Fibroblast of skin of back (primary cell): ENCODE measurements at places on chromosomes 13 and 19.

GRCh38 chr13:67299072-67299635 lies 69.0 kb upstream of the PCDH9 start:
- peak; percentile 88 for DNase-seq

- DNase-seq, result peak; percentile 64
Measured at GRCh38 chr19:1122972-1123363, 19.2 kb downstream of the GPX4 start.

DNA sequence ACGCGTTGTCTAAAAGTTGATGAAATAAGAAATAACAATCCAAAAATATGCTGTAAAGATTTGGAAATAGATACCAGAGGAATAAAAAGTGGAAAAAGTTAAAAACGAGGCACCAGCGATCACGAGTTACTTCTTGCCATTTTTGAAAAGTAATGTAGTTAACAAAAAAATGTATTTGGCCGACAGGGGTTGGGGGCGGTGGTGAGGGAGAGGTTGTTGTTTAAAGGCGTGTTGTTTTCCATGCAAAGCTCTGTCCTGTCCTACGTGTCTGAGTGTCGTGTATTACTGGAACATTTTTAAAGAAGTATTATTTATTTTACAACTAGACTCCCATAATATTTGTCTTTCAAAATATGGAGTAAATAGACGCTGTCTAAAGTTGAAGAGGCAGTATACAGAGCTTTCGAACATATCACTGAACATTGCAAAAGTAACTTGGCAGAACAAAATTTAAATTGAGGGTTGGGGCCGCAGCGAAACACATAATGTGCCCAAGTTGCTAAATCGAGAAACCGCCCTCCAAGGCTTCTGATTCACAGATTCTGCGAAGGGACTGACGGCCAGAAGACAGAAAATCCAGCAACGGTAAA lies 823 bp downstream of the FBXO17 start:
- peak; percentile 9 for DNase-seq

DNA sequence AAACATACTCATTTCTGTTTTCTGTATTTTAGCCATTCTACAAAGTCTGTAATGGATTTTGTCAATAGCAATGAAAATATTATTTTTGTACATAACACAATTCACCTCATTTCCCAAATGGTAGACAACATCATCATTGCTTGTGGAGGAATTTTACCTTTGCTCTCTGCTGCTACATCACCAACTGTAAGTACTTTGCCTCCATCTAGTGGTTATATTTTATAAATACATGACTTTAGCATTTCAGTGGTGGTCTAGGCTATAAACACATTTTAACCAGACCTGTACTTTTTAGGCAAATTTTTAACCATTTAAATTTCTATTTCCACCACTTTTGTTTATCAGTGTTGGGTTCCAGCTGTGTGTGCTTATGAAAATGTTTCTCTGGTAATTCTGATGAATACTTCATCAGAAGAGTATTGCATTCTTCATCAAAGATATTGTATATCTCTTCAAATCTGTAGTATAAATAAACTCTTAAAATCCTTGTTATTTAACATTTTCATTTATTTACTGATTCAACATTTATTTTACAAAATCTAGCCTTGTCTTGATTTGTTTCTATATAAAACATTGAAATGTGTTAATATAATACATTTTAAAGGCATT lies 222.4 kb downstream of the NBEA start:
- peak; percentile 30 for DNase-seq

DNA sequence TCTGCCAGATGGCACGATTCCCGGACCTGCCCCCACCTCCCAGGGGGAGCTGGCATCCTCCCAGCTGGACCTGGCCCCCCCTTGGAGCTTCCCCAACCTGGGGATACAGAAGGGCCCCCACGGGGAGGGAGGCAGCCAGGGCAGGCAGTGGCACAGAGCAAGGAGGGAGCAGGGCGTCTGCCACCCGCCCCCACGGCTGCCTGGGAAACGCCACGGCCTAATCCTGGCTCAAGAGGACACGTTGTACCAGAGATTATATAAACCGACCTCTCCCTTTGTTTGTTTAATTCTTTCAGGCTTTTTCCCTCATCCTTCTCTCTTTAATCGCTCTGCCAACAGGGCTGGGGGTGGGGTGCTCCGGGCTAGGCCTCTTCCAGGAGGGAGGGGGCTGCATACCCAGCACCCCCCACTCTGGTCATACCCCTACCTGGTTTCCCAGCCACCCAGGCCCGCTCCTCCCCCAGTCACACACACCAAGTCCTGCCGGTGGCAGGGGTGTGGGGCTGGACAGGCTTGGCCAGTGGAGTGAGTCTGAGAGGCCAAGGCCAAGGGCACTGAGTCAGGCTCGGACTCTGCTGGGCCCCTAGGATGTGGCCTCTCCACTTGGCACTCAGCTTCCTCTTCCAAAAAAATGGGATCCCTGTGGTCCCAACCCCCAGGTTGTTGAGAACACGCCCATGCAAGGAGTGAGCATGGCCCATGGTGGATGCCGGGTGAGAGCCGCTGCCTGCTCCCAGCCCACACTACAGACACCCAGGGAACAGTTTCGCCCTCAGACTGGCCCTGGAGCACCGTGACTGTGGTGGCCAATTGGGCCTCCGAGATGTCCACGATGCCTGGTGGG lies 29.5 kb upstream of the NFIC start:
- DNase-seq, result peak; percentile 17

- no peak for DNase-seq
Measured at GRCh38 chr19:8529369-8530006, 15.5 kb upstream of the ZNF414 start.

- no peak for DNase-seq
Measured at GRCh38 chr19:48859711-48860572, 8.5 kb downstream of the PLEKHA4 start.

- DNase-seq, result peak; percentile 84
Measured at GRCh38 chr19:5048091-5048726, 79.3 kb downstream of the KDM4B start.

DNA sequence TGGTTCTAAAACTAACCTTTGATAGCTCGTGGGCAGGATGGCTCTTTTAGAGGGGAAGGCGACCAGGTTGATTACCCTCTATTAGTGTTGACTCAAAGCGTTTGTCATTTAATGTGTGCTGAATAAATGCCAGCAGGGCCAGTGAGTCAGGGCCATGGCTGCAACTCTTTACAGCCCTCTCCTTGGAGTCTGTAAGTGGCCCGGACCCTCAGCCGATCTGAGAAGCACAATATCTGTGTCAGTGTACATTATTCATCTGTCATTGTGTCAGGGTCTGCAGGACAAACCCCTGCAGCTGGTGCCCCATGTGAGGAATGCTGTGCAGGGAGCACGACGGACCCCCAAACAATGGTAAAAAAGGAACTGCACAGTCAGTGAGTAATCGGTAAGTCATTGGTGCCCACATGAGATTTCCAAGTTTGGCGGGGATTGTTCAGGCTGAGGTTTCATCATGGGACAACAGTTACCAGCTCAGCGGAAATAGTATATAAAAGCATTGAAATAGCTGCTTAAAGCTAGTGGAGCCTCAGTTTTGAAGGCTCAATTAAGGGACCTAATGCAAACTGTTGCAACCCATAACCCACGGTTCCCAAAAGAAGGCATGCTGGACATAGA lies 139.1 kb downstream of the ZNF675 start:
- DNase-seq, result no peak
